ENCODE measurements at places on chromosomes 7 and 10. TPM values are rescaled to one million over a fixed set of nuclear protein-coding genes. Genes with fewer than 3 reads are reported as not detected.

The PTPRE gene
- total RNA-seq: 24.1 TPM

The ACTL6B gene
- not detected for total RNA-seq

The CROT gene
- 14.2 TPM for total RNA-seq

The SFTPD gene
- total RNA-seq: not detected

The LRRC4 gene
- not detected for total RNA-seq

The FOXL3 gene
- total RNA-seq: not detected

The GDF2 gene
- total RNA-seq: not detected

The SPDYE8 gene
- not detected for total RNA-seq

The MCM10 gene
- 65.4 TPM for total RNA-seq

The OR2F1 gene
- total RNA-seq: not detected

The ZFYVE27 gene
- 31.9 TPM for total RNA-seq

The RSPH10B gene
- not detected for total RNA-seq

The DMBT1 gene
- not detected for total RNA-seq

The SFTPA1 gene
- not detected for total RNA-seq

The PTER gene
- 18.2 TPM for total RNA-seq

The PROSER2 gene
- 0.27 TPM for total RNA-seq

The PNLIP gene
- not detected for total RNA-seq

The TMEM229A gene
- not detected for total RNA-seq

The ACSL5 gene
- total RNA-seq: 63.7 TPM

The MBL2 gene
- total RNA-seq: not detected

The SLIT1 gene
- total RNA-seq: 1.6 TPM

The RARRES2 gene
- not detected for total RNA-seq

The MTERF1 gene
- total RNA-seq: 15.9 TPM

The HOXA1 gene
- total RNA-seq: 0.58 TPM
